ENCODE measurements at places on chromosomes 4 and X.

- DNase-seq = no peak
Measured at GRCh38 chrX:103733017-103733416, 22.3 kb downstream of the TMEM31 start.

GRCh38 chrX:152936306-152936705, 38.4 kb downstream of the ZNF185 start:
- DNase-seq = no peak

- no peak for DNase-seq
Measured at GRCh38 chr4:74531963-74532794, 87.2 kb downstream of the AREG start.

GRCh38 chrX:48475296-48475695, 703 bp upstream of the FTSJ1 start:
- DNase-seq = no peak

DNA sequence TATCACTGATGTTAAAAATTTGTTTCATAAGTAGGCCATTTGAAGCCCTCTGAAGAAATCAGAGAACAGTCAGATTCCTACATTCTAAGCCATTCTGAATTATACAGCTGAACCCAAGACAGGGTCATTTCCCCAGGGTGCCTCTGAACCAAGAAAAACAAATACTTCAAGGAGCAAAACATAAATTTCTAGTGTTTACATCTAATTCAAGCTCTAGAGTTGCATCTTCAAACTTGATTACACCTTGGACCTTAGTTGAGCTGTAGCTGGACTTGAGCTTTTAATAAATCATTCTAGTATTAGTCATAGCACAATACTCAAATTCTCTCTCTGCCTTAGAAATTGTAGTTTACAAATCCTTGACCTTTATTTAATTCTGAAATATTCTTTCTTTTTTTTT, 87.6 kb upstream of the IL15 start:
- DNase-seq = no peak

DNA sequence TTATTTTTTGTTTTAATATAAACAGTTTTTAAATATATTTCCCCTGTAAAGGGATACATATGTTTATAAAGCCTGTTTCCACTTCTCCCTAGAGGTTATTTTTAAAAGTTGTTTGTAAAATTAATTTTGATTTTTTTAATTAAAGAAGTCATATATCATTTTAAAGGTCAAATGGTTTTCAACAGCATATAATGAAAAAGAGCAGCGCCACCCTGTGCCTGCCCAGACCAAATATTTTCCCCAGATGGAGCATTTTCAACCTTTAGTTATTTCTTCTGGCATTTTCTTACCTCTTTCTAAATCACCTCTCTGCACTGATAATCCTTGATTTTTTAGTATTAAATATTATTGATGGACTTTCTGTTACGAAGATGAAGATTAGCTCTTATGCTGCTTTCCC, 21.0 kb downstream of the MSX1 start:
- no peak for DNase-seq

DNA sequence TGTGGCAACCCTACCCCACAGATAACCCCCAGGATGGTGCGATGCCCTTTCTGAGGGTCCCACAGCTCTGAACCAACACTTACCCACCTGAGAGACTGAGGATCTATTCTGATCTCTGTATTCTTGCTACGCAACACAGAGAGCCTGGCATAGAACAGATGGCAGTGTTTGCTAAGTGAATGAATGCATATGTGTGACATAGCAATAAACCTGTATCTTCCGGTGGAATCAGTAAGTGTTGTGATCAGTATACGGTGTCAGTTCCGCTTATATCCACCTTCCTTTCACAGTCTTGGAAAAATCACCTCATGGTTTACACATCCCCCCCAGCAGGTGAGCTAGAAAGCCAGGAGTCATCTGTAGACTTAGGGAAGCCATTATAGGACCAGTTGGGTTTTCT, 5.9 kb upstream of the HSD17B10 start:
- no peak for DNase-seq

DNA sequence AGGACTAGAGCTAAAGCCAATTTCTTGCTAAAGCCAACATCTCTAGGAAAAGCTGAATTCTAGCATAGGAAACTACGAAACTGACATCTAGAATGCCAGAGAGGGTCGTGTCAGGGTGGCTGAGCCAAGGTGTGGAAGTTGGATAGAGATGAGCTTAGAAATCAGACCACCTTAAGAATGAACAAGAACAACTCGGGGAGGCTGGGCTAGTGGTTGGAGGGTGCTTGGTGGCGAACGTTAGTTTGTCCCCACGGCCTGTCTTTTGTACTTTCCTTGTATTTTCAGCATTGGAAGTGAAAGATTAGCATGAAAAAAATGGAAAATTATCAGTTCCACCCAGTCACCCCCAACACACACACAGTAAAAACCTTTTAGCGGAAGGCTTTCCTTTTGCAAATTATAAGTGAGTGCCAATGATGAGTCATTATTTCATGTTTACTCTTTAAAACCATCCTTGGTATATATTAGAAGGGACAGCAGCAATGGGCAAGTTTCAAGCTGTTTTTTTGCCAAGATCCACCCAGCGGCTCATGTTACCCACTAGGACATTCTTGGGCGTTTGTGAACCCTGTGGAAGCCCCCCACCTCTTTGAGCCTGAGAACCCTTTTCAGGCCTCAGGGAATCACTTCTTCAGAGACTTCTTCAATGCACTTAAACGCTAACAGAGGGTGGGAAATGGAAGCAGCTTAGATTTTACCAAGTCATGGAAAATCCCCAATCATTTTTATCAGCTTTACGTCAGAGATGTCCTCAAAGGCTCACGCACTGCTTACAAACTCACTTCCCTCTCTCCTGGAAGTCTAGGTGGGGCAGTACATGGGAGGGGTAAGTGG, 4.9 kb upstream of the PPEF1 start:
- no peak for DNase-seq

- DNase-seq = no peak
Measured at GRCh38 chr4:120236873-120237272, 170.2 kb upstream of the MAD2L1 start.

DNA sequence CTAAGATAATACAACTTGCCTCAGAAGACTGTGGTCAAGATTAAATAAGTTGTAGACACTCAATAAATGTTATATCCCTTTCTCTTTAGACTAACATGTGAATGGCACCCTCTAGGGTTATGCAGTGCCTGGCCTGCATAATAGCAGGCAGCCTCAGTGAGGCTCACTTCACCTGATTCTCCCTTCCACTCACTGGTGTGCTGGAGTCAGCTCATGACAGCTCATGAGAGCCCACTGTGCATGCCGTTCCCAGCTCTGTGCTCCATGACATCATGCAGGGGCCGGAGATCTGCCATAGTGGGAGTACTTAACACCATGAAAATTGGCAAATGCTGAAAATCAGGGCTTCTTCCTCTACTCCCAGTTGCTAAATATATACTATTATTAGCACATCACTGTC, 64.5 kb downstream of the TEC start:
- no peak for DNase-seq

- DNase-seq = no peak
Measured at GRCh38 chrX:37818031-37818430, 29.3 kb downstream of the DYNLT3 start.

- DNase-seq = no peak
Measured at GRCh38 chr4:173539986-173540385, 10.0 kb upstream of the HAND2 start.

- DNase-seq = no peak
Measured at GRCh38 chr4:2304877-2305561, 43.1 kb upstream of the MXD4 start.

DNA sequence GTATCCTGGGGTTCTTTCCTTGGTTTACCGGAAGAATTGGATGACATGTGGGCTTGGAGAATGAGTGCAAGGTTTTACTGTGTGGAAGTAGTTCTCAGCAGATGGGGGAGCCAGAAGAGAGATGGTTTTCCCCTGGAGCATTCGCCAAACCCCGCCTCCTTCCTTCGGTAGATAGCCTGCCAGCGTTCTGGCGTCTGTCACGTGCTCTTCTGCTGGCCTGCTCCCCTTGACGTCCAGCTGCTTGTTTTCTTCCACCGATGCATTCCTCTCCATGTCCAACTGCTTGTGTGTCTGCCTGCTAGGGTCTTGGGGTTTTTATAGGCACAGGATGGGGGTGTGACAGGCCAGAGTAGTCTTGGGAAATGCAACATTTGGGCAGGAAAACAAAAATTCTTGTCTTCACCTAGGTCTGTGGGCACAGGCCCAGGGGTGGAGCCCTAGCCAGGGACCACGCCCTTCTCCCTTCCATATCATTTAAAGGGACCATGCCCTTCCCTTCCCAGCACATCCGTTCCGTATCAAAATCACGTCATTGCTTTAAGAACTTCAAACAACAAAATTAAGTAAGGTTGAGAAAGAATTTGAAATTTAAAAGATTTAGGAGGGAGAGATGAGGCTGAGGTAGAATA, 538.7 kb upstream of the SMIM31 start:
- DNase-seq = no peak

GRCh38 chrX:76657499-76657898, 230.0 kb downstream of the MAGEE1 start:
- DNase-seq = no peak

DNA sequence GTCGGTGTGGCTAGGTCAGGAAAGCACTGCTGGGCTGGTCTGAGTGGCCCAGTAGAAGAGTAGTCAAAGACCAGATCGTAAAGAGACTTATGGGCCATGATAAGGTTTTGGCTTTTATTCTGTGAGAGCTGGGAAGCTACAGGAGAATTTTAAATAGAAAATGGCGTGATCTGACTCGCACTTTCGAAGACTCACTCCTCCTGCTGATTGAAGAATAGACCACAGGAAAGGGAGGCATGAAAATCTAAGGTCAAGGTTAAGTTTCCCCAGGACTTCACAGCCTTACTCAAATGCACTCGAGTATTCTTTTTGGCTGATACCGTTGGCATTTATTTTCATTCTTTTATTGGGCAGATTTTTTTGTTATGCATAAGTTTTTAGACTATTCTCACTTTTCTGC, 231.4 kb upstream of the ANKRD50 start:
- no peak for DNase-seq

DNA sequence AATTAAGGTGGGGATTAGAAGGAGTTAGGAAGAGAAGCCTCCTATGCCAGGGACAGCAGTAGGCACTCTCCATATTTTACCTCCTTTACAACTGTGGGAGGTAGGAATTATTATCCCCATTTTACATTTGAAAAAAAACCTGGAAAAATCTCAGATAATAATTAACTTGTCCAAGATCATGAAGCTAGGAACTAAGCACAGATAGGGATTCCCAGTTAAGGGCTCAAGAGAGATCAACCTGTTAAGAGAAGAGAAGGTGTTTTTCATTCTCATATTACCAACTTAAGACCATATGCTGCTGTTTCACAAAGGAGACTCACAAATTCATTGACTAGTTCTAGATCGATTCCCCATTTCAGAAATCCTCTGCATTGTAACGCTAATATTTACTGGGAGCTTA, 16.1 kb upstream of the FAM47E start:
- DNase-seq = no peak

DNA sequence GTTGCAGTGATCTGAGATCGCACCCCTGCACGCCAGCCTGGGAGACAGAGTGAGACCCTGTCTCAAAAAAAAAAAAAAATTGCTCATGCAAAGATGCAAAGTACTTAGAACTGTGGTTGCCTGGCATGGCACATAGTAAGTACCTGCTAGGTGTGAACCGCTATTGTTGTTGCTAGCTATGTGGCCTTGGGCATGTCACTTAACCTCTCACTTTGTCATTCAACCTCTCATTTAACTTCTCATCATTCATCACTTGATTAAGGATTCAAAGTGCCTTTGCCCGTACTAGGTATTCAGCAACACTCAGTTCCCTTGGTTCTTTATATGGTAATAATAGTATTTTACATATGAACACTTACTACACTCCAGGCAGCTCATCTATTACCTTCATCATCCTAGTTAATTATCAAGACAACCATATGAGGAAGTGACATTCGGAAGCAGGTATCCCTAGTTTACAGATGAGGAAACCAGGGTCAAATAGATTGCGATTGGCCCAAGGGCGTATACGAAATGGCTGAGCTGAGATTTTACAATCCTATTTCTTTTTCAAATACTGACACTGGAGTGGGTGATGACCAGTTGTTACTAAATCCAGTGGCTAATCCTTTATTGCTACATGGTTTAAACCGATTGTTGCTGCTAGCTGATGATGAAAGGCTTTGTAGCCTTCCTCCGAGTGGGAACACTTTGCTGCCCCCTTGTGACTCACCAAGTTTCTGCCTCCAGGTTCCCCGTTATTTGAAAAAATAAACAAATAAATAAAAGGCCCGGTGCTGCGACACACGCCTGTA, 28.8 kb upstream of the SOWAHD start:
- peak; percentile 20 for DNase-seq

GRCh38 chr4:46937493-46937892, 28.4 kb upstream of the COX7B2 start:
- no peak for DNase-seq

GRCh38 chr4:108303488-108304177, 134.9 kb upstream of the LEF1 start:
- DNase-seq = no peak

DNA sequence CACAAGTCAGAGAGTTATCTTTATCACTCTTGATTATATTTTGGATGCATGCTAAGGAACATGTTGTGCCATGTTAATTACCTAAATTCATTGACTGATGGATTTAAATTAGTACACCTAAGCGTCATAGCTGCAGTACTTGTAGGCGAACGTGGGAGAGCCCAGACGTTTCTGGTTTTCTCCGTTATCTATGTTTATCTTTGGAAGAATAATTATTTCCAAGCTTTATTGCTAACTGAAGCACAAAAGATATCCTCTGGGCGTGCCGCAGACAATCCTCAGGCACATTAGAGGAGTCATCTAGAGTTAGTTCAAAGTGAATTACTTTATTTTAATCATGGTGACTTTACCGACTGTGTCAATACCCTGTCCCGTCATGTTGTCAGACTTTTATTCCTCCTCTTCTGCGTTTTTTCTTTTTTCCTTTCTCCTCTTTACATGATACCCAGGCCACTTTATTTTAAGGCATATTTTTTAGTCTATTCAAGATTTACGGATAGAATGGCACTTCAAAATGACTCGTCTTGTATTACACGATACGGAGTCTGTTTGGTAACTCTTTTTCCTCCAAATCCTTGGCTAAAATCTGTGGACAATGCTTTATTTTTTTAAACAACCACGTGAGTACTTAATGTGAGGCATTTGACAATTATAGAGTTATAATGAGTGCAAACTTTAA, 632.0 kb upstream of the TENM3 start:
- no peak for DNase-seq

GRCh38 chrX:52865343-52865998, 2.4 kb downstream of the XAGE3 start:
- no peak for DNase-seq

- peak; percentile 57 for DNase-seq
Measured at GRCh38 chrX:129781134-129781672, 1.5 kb downstream of the SASH3 start.

DNA sequence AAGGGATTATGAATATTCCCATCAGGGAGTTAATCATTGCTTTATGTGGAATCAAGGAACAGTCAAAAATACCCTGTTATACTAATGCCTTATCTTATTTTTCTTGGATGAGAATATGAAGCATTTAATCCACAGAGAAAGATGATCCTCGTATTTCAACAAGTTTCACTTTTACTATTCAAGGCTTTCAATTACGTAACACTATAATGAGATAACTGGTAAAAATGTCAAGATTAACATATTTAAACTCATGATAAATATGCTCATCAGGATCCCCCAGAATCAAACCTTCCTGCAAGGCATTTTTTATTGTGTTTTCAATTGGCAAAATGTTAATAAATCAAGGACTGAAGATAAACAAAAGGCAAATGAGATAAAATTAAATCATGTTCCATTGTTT, 5.1 kb downstream of the ZXDA start:
- no peak for DNase-seq

All from stimulated activated CD4-positive, alpha-beta T cell treated with anti-CD3 and anti-CD28 coated beads, TNF-alpha, amount 100 ng/mL, for 48 hours (primary cell).